NCI-H2171 treated with DMSO at 0.1 percent for 48 hours (cell line): ENCODE measurements at places on chromosomes 1 and 21.

- DNase-seq: no peak
Observed at GRCh38 chr1:84583648-84584047, 9.4 kb upstream of the CTBS start.

GRCh38 chr1:213568929-213569815, 418.6 kb upstream of the PROX1 start:
- no peak for DNase-seq

GRCh38 chr1:17372955-17373354, 959 bp downstream of the PADI6 start:
- no peak for DNase-seq

DNA sequence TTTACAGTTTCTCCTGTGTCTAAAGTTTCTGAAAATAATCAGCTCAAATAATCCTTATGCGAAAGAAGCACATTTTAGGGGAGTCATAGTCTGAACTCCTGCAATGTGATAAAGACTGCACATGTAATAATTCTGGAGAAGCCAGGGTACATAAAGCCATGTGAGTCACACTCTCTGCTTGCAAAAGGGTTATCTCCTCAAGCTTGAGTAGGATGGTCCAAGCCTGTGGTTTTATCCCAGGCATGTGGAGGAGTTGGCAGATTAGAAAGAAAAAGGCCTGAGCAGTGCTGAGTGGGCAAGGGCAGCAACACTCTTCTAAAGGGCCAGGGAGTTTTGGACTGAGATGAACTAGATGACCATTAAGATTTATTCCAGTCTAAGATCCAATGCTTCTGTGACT, 220.4 kb downstream of the RHOU start:
- DNase-seq: no peak

DNA sequence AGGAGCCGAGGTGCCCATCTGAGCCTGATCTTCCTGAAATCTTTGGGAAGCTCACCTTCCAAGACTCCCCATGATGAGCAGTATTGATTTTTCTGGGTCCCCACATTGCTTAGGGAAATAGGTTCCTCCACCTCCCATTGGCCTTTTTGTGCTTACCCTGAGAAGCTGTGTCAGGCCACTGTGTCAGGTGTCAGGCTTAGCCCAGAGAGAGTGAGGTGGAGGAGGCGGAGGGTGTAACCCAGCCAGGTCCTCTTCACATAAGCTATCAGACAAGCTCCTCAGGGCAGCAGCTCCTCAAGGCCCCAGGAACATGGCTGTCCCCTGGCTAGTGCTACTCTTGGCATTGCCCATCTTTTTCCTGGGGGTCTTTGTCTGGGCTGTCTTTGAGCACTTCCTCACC, 352 bp downstream of the AADACL4 start:
- DNase-seq: no peak

- no peak for DNase-seq
Observed at GRCh38 chr1:47924270-47925048, 72.7 kb downstream of the TRABD2B start.

DNA sequence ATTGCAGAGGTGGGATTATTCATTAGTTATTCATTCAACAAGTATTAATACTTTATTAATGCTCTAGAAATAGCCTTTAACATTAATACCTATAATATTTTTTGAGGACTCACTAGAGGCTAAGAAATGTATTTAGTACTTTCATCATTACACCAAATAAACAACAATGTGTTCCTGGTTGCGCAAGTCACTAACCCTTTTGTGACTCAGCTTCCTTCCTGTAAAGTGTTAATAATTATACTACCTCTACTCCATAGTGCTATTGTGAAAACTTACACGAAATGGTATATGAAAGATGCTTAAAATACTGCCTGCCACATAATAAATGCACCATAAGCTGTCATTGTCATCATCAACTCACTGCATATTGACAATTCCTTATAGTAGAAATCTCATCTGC, 431.0 kb downstream of the DPYD start:
- DNase-seq: no peak

GRCh38 chr1:82534996-82535395, 734.3 kb downstream of the ADGRL2 start:
- DNase-seq: no peak

DNA sequence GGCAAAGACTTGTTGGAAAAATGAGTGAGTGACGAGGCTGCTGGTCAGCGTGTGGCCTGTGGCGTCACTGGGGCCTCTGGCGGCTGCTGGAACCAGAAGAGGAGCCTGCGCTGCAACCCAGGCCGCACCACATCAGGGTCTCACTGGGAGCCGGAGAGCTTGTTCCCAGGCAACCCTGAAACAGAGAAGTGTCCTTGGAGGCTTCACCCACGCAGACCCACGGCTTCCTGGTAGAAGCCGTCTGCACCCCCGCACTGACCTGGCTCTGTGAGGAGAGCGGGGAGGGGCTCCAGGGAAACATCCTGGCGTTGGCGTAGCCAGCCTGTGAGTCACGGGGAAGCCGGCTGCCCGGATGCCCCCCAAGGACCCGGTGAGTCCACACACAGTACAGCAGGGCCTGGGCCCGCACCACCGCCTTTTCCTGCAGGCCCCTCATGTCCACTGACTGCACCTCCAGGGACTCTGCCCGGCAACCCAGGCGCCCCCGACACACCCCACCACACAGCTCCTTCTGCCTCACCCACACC, 57.4 kb downstream of the COL6A1 start:
- no peak for DNase-seq

DNA sequence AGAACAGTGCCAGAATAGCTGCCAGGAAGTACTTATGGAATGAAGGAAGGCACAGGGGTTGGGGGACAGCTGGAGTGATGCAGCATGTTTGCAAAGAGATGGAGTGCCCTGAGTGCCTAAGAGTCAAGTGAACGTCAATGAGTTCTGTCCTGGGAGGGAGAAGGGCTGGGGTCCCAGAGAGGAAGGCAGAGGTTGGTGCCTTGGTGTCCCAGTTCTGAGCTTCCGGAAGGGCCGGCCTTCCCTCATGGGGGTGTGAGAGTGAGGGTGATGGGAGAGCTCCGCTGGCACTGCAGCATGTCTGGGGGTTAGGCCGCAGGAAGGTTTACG, 17.6 kb downstream of the NES start:
- no peak for DNase-seq

DNA sequence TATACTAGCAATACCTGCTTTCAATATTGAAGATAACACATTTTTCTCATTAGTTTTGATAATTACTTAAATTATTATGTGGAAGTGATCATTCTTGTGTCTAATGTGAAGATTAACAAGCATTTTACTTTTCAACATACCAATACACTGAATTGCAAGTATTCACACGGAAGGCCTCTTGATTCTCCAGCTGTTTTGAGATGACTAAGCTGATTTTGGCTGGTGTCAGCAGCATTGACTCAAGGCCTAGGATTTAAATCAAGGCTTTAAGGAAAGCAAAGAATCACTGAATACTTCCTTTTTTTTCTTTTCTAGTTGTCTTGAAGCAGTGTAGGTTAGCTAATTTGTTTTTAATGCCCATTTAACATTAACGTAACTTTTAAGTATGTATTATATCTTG, 373.7 kb downstream of the SRGAP2C start:
- no peak for DNase-seq

GRCh38 chr1:174072581-174072980, 50.4 kb upstream of the RC3H1 start:
- DNase-seq: no peak
